ENCODE measurements at places on chromosomes 6 and 20.

GRCh38 chr20:50848846-50849673 is 54.2 kb downstream of the BCAS4 start:
- no peak for DNase-seq

GRCh38 chr6:170091000-170091638 is 199.8 kb downstream of the DLL1 start:
- DNase-seq, result no peak

GRCh38 chr20:18672834-18673233 is 85.0 kb downstream of the DTD1 start:
- no peak for DNase-seq

DNA sequence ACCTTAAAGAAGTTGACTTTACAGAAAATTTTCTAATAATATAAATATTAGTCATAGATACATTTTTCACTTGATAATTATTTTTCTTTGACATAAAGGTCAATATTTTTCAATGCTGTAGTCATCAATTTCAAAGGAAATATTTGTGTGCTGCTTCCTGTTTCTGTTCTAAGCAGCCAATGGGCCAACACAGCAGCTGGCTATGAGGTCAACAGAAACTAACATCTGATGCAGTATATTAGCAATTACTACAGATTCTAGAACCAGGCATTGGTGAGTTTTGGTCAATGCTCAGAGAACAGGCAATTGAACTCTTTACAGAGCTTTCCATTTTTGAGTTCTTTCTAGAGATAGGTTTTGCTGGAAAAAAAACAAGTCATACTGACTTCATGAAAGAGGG is 669.6 kb upstream of the NRSN1 start:
- no peak for DNase-seq

DNA sequence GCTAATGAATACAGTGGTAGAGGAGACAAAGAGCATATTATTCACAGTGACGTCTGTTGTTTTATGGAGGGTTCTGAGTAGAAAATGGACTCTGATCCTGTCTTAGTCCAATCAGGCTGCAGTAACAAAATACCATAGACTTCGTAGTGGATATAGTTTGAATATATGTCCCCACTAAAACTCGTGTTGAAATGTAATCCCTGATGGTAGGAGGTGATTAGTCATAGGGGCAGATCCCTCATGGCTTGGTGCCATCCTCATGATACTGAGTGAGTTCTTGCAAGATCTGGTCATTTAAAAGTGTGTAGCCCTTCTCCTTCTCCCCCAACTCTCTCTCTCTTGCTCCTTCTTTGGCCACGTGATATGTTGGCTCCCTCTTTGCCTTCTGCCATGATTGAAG is 82.5 kb downstream of the CD83 start:
- DNase-seq, result no peak

Data from T-helper 2 cell (primary cell).